ENCODE measurements at places on chromosomes 7 and 10.

- DNase-seq = peak; percentile 92
Observed at GRCh38 chr7:142853739-142854371, 1.0 kb upstream of the EPHB6 start.

GRCh38 chr10:34967335-34967880 is 122.7 kb downstream of the CUL2 start:
- DNase-seq = no peak

- DNase-seq = peak; percentile 39
Observed at GRCh38 chr10:50347394-50347802, 96.1 kb upstream of the ASAH2 start.

DNA sequence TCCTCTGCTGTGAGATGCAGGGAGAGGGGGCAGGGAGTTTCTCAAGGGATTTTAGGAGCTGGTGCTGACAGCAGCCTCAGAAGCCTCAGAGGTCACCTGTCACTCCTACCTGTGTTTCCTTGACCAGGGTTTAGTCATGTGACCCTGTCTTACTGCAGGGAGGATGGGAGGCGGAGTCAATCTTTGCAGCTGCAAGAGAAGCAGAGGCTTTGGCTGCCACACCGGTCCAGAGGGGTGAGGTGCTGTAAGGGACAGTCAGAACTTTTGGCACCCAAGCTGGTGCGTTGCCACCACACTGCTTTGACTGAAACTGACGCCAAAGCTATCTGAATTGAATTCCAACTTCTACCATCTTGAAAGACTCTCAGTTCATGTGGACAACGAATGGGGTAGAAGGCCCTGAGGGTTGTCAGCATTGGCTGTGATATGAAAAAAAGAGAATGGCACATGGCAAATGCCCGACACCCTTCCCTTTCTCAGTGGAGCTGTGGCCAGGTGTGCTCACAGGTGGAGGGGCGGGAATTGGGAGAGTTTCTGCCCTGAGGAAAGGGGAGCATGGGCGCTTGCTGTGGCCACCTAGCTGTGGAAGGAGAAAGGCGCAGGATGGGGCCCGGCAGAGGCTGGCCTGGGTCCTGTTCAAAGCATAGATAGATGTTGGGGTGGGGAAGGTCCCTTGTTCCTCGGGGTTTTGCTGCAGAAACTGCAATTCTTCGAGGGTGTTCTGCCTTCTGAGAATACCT is 69.3 kb downstream of the ARHGAP22 start:
- DNase-seq = no peak

GRCh38 chr7:143325240-143325639 is 9.3 kb downstream of the CLCN1 start:
- DNase-seq = no peak

GRCh38 chr7:67599331-67600062 is 602.9 kb downstream of the TYW1 start:
- DNase-seq = no peak

GRCh38 chr10:63455507-63455906 is 10.3 kb downstream of the JMJD1C start:
- DNase-seq = no peak

GRCh38 chr7:120931243-120931642 is 19.3 kb upstream of the ING3 start:
- DNase-seq = no peak

- DNase-seq = peak; percentile 16
Observed at GRCh38 chr10:6543431-6544005, 36.6 kb downstream of the PRKCQ start.

- peak; percentile 53 for DNase-seq
Observed at GRCh38 chr7:77415823-77416620, at the start of gene GSAP. GSAP (minus strand) TSS chr7:77416349; CDS start chr7:77416321, 28 bp downstream.

DNA sequence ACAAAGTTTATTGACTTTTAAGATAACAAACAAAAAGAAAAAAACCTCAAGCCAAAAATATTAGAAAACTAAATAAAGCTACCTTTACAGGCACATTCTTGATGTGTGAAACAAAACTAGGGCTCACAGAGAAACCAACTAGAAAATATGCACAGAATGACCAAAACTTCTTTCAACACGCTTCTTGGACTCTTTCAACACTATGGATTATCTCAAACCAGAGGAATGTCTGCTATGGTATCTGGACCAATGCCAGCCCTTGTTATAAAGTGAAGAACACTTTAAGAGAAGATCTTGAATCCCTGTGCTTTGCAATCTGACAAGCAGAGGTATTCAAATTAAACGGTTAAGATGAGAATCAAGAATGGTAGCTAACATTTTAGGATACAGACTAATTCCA is 76.6 kb downstream of the DNAJC1 start:
- no peak for DNase-seq

- no peak for DNase-seq
Observed at GRCh38 chr7:45404622-45405021, 169.5 kb upstream of the ADCY1 start.

DNA sequence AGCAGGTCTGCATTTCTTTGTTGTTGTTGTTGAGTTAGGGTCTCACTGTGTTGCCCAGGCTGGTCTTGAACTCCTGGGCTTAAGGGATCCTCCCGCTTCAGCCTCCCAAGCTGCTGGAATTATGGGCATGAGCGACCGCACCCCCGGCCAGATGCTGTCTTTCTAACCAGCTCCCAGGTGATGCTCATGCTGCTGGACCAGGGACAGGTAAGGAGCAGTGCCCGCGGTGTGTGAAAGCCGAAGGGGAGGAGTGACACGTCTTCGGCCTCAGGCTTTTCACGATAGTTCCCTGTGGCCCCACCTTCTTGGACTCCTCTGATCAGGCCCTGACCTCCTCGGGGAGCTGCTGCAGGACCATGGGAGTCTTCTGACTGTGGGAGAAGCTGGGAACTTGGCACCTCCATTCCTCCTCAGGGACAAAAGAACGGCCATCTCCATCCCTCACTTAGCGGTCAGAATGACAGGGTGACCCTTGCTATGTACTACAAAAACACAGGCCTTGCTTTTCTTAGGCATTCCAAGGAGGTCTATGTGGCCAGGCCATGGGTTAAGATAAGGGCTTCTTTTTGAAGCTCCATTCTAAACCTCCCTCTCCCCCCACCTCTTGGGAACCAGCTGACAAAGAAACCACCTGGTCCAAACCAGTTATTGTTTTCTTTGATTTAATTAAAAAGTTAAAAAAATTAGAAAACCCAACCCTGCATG is 5.5 kb downstream of the SFRP5 start:
- DNase-seq = no peak
